Activated naive CD4-positive, alpha-beta T cell treated with anti-CD3 and anti-CD28 coated beads for 36 hours (primary cell): ENCODE measurements at places on chromosomes 2 and 18.

DNA sequence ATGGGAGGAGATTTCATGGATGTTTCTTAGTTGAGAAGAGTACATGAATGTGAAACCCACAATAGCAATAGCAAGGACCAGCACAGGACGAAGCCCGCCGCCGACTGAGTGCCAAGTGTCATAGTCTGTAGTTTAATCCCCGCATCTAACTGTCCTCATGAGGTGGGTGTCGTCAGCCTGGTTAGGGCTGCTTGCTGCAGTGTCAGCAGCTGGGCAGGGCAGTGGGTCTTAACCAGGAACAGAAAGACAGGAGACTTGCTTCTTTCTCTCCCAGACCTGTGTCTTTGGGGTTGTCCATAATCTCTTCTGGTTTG lies 146.6 kb downstream of the VAPA start:
- DNase-seq: no peak
- H3K4me3 ChIP-seq: no peak overlapping the region
- H3K27ac ChIP-seq: no peak overlapping the region

GRCh38 chr2:241859436-241860183 lies 916 bp upstream of the PDCD1 start:
- no peaks in the 10 kb centered on the region for H3K36me3 ChIP-seq
- peak overlapping the region; percentile 95 for H3K27ac ChIP-seq
- peaks cover 11% of the 10 kb centered on the region for H3K27me3 ChIP-seq
- peak; percentile 86 for DNase-seq
- H3K4me1 ChIP-seq: peaks cover 69% of the 10 kb centered on the region

DNA sequence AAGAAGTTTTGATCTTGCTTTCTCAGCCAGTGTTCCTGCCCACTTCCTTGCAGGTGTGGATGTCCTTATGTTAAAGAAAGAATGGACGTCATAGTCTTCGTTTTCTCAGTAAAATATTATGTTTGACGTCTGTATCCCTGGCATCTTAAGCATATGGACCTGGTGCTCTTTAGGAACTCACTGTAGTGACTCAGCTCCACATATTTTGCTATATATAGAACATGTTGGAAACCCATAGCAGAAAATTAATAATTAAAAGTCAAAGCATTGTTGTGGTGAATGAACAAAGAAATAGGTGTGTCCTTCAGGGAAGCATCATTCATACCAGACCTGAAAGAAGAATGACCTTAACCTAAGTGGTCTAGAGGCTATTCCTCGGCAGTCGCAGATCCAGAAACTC lies 196.1 kb downstream of the MCFD2 start:
- H3K27me3 ChIP-seq: no peaks in the 10 kb centered on the region
- no peak overlapping the region for H3K4me3 ChIP-seq
- H3K4me1 ChIP-seq: peaks cover 55% of the 10 kb centered on the region
- peaks cover 12% of the 10 kb centered on the region for H3K36me3 ChIP-seq
- H3K27ac ChIP-seq: no peak overlapping the region

DNA sequence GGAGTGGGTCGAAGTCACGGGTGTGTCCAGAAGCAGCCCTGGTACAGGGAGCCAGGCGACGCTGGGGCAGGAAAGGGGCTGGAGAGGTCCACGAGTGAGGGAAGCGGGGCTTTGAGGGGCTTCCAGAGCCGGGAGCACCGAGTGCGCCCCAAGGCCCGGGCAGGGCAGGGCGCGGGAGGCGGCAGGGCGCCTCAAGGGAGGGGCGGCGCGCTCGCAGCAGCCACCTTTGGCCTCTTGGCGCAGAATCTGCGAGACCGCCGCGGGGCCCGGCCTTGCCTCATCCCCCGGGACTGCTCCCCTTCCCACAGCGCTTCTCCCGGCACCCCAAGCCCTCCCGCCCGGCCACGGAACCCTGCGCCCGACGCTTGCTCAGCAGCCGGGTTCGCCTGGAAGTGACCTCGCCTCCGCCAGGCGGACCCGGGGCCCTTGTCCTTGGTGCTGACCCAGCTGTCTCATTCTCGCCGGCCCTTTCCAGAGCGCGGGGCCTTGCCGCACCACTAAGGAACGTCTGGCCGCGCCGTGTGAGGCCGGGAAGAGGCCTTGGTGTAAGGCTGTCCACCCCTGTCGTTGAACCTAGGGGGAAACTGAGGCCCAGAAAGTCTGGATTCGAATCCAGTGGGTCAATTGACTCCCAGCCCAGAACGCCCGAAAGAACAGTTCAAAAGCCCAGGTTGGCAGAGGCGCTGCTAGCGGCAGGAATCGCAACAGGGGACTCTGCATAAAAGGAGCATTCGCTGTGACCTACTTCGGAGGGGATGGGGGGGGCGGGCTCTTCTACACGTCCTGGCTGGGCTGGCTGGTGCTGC lies 584 bp upstream of the DNER start:
- peaks cover 11% of the 10 kb centered on the region for H3K4me1 ChIP-seq
- H3K27me3 ChIP-seq: peaks cover 59% of the 10 kb centered on the region
- H3K4me3 ChIP-seq: peak overlapping the region; percentile 42
- no peak overlapping the region for H3K27ac ChIP-seq
- no peaks in the 10 kb centered on the region for H3K36me3 ChIP-seq

DNA sequence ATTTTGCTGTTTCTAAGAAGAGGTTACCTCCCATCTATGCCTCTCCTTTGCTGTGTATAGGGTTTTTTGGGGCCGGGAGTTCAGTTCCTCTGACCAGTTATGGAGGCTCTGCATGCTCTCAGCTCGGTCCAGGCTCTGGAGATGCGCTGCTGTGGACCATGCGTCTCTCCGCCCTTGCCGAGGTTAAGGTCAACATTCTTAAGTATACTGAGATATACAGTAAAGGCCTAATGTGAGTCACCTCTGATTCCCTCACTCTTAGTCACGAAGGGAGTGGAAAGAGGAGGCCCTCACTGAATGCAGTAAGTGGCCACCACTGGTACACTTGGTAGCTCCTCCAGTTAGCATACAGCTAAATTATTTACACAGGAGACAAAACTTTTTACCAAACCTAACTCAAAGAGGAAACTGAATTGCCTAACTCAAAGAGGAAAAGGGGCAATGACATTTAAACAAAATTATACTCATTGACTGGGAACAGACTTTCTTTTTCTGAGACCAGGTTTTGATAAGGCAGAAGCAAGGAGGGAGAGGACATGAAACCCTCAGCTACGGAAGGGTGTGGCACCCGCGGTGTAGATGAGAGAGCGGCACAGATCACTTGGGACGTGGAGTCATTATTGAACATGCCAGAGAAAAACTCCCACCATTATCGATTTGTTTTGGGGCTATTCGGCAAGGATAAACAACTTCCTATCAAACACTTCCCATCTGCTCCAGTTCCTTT lies 98.7 kb downstream of the COPS8 start:
- no peak overlapping the region for H3K27ac ChIP-seq
- H3K36me3 ChIP-seq: no peaks in the 10 kb centered on the region
- H3K27me3 ChIP-seq: peaks cover 13% of the 10 kb centered on the region
- no peak overlapping the region for H3K4me3 ChIP-seq
- no peak for DNase-seq

- no peak for DNase-seq
- no peak overlapping the region for H3K4me3 ChIP-seq
- H3K4me1 ChIP-seq: no peaks in the 10 kb centered on the region
- H3K27ac ChIP-seq: no peak overlapping the region
- no peaks in the 10 kb centered on the region for H3K36me3 ChIP-seq
These were observed 39.6 kb downstream of the SCN3A start for GRCh38 chr2:165164201-165164600.

DNA sequence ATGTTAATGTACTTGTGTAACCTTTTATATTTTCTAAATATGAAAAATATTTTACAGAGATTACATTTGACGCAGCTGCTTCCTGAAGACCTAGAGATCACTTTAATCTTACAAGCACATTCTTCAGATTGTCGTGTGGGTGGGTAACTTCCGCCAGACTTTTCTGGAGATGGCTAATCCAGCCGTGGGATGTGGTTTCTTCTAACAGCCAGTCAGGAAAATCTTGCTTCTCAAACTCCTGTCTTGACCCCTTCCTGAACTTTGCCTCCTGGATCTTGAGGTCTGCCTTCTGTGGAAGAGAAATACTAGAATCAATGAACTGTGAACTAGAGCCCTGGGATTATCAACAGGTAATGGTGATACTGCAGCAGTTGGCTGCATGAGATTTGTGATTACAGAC lies 401.6 kb upstream of the TNP1 start:
- no peak overlapping the region for H3K4me3 ChIP-seq
- DNase-seq: no peak
- peaks cover 12% of the 10 kb centered on the region for H3K27me3 ChIP-seq
- H3K27ac ChIP-seq: no peak overlapping the region
- no peaks in the 10 kb centered on the region for H3K4me1 ChIP-seq

GRCh38 chr18:3612315-3612714 lies 162.3 kb downstream of the TGIF1 start:
- H3K27me3 ChIP-seq: no peaks in the 10 kb centered on the region
- H3K36me3 ChIP-seq: no peaks in the 10 kb centered on the region
- no peak overlapping the region for H3K27ac ChIP-seq
- no peak for DNase-seq
- peaks cover 13% of the 10 kb centered on the region for H3K4me1 ChIP-seq
- H3K4me3 ChIP-seq: no peak overlapping the region

GRCh38 chr2:220127311-220127710 lies 499.9 kb downstream of the SLC4A3 start:
- H3K27ac ChIP-seq: no peak overlapping the region
- no peak for DNase-seq
- no peaks in the 10 kb centered on the region for H3K27me3 ChIP-seq
- H3K36me3 ChIP-seq: no peaks in the 10 kb centered on the region

DNA sequence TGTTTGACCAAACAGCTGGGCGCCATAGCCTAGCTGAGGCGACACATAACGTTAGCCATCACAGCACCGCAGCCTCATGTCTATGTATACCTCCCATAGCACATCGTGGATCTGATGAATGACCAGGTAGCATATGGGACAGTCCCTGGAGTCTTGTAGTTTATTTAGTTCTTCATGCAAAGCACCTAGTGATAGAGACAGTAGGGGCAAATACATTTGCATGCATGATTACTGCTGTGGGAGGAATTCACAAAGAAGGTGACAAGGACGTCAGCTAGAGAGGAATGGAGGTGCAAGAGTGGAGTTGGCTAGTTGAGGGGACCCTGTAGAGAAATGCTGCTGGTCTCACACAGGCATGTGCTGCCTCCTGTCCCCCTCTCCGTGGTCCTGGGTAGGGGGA lies 478.9 kb upstream of the HS6ST1 start:
- no peaks in the 10 kb centered on the region for H3K4me1 ChIP-seq
- H3K36me3 ChIP-seq: no peaks in the 10 kb centered on the region
- no peak for DNase-seq
- no peak overlapping the region for H3K4me3 ChIP-seq
- no peaks in the 10 kb centered on the region for H3K27me3 ChIP-seq

GRCh38 chr2:38474715-38475566 lies 97.9 kb upstream of the ATL2 start:
- H3K27ac ChIP-seq: no peak overlapping the region
- H3K4me3 ChIP-seq: no peak overlapping the region
- DNase-seq: peak; percentile 50
- H3K36me3 ChIP-seq: no peaks in the 10 kb centered on the region

DNA sequence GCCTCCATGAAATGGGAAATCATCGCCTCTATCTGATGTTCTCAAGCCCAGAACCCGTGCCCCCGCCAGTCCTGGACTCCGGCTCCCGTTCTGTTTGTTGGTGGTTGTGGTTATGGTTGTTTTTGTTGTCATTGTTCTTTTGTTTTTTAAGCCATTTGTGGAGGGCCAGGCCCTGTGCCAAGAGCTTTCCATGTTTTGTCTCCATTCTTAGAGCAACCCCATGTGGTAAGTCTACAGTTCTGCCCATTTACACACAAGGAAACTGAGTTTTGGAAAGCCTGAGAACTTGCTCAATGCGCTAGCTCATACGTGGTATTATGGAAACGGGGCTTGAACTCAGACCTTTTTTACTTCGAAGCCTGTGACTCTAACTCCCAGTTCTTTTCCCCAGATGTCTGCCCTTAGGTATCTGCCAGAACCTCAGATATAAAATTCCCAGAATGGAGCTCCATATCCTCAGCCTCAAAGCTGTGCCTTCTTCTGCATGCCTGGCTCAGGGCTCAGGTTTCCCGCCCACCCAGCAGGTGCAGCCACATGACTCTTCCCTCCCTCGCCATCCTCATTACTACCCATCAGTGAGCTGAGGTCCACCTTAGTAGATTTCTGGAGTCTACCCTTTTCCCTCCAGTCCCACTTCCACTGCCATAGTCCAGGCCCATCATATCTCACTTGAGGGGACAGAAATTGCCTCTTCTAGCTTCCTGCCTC lies 194.1 kb downstream of the KLHL29 start:
- no peak for DNase-seq
- H3K4me3 ChIP-seq: no peak overlapping the region
- no peak overlapping the region for H3K27ac ChIP-seq

DNA sequence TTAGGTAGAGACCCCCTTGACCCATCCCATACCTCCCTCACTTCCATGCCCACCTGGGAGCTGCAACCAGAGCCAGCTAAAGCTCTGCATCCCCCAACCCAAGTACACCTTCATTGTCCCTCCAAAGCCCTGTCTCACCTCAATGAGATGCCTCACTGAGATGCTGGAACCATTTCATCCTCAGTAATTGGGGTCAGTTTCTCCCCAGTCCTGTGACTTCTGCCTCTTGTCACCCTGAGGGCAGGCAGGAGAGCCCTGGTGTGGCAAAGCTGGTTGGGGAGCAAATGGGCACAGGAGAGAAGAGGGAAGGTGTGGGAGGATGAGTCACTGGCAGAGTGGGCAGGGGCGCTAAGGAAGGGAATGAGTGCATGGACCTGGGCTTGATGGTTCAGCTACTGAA lies 27.9 kb upstream of the NT5DC4 start:
- no peaks in the 10 kb centered on the region for H3K36me3 ChIP-seq
- H3K27me3 ChIP-seq: no peaks in the 10 kb centered on the region
- peaks cover 29% of the 10 kb centered on the region for H3K4me1 ChIP-seq
- peak overlapping the region; percentile 4 for H3K4me3 ChIP-seq
- DNase-seq: peak; percentile 70

- H3K4me1 ChIP-seq: no peaks in the 10 kb centered on the region
- no peak overlapping the region for H3K27ac ChIP-seq
- no peaks in the 10 kb centered on the region for H3K36me3 ChIP-seq
- no peak for DNase-seq
- no peak overlapping the region for H3K4me3 ChIP-seq
These were observed 600.1 kb upstream of the FSHR start for GRCh38 chr2:49754381-49754780.

- no peak for DNase-seq
- H3K27me3 ChIP-seq: no peaks in the 10 kb centered on the region
- H3K4me1 ChIP-seq: no peaks in the 10 kb centered on the region
- no peak overlapping the region for H3K4me3 ChIP-seq
- H3K27ac ChIP-seq: no peak overlapping the region
These were observed 43.1 kb downstream of the GYPC start for GRCh38 chr2:126699018-126699417.

DNA sequence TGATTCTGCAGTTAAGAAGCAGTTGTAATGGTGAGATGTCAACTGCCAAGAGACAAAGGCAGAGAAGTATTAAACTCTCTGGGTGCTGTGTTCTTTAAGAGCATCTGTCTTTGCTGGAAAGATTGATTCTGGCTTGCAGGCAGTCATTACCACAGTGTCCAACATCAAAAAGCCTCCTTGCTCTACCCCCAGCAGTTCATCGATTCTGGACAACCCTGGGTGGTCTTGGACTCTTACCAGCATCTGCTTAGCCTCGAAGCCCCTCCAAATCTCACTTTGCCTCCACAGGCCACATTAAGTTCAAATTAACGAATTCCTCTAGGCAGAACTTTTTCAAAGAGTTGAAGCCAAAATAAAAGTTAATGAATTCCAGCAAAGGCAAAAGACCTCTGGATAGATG lies 1061.4 kb downstream of the TSN start:
- no peaks in the 10 kb centered on the region for H3K36me3 ChIP-seq
- H3K27me3 ChIP-seq: no peaks in the 10 kb centered on the region
- H3K27ac ChIP-seq: no peak overlapping the region
- DNase-seq: no peak
- no peak overlapping the region for H3K4me3 ChIP-seq
- H3K4me1 ChIP-seq: no peaks in the 10 kb centered on the region
